ENCODE measurements at places on chromosomes 7 and 10.

DNA sequence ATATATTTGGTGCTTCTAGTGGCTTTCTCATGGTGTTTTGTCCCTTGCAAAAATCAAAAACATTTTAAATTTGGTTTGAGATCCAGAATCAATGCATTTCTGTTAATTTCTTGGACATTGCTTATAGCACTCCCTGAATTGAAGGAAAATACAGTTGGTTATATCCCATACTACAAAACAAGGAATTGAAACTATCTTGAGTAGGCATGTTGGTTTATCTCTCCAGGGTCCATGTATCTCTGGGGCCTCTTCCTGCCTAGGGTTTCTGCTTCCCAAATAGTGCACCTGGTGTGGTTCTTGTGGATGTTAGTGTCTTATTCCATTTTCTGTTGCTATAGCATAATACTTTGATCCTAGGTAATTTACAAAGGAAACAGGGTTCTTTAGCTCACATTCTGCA lies 212.4 kb downstream of the CAMK1D start:
- DNase-seq = no peak

DNA sequence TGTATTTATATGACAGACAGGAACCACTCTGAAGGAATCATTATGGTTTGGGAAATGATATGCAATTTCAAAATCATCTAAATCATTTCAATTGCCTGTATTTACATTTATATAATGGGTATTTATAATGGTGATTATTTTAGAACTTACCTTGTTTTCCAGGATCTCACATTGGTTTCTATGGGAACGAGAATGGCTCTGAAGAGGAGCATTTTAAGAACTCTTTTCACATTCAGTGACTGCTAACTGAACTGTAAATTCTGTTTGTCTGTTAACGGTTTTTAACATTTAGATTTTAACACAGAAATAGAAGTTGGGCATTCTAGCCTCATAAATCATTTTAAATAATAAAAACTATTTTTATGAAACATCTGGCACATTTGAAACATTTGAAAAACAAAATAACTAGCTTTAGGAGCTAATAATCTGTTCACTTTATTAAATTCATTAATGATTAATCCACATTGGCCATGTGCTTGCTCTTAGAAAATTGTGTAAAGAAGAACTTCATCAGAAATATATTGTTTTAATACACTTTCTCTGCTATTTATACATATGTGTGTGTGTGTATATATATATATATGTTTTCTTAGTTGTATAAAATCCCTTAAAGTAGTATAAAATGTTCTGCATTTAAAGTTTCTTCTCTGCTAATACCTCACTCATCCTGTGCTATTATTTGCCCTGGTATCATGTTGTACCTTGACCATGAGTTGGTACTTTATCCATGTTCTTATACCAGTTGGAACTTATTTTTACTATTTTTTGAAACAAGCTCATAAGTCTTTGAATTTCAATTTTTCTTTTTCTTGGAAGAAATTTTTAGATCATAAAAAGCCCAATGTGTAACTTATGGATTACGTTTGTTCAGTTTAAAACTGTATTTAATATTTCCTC lies 8.7 kb upstream of the SEM1 start:
- no peak for DNase-seq

DNA sequence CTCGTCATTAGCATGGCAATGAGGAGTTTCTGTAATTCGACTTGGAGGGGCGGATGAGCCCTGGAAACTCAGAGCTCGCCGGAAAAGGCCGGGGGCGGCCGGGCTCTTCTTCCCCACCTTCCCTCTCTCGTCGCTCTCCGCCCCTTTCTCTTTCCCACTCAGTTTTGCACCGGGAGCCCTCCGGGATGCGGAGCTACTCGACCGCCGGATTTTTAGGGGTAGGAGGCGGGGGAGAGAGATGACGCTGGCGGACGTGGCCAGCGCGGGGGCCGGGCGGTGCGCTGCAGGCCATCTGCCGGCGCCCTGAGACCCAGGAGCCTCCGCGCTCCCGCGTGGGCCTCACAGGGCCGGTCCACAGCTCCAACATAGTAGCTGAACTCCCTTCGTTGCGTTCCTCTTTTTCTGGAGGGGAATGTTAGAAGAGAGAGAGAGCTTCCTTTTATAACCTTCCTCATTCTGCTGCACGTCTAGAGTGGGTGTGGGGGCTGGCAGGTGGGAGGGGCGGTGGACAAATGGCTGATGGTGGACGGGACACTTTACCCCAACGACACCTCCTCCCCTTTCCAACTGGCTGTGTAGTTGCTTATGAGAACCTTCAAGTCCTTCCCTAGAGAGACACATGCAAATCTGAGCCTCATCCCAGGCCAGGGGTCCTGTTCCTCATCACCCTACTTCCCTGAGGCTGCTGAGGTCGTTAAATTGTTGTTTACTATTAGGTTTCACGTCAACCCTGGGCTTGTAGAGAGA lies 1.1 kb upstream of the HOXA1 start:
- DNase-seq = no peak

DNA sequence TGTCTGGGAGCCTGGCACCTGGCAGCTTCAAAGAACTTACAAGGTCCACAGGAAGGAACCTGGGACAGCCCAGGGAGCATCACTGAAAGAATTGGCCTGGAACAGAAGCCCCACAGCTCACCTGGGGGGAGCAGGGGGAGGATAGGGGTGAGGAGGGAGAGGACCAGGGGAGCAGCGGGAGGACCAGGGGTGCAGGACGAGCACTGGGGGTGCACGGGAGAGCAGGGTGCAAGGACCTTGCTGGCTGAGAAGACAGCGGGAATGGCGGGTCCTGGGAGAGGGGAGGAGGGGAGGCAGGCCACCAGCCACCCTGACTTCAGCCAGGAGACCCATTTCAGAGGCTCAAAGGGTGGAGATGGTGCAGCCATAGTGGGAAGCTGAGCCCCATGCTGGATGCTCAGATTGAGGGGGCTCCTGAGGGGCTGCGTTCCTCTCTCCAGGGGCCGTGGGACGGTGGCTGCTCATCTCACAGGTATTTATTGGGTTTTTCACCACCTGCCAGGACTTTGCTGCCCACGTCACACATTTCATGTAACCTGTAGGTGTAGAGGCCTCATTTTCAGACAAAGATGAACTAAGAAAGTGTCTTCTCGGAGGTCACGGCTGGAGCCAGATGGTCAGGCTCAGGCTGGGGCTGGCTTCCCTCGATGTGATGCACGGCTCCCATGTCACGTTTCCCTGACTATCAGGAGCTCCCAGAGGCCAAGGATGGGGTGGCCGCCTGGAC lies 110.1 kb downstream of the WDR37 start:
- DNase-seq = no peak

- no peak for DNase-seq
Measured at GRCh38 chr7:148733496-148733895, 34.8 kb downstream of the CUL1 start.

GRCh38 chr10:114855776-114856543 lies 34.4 kb downstream of the FHIP2A start:
- DNase-seq = no peak

DNA sequence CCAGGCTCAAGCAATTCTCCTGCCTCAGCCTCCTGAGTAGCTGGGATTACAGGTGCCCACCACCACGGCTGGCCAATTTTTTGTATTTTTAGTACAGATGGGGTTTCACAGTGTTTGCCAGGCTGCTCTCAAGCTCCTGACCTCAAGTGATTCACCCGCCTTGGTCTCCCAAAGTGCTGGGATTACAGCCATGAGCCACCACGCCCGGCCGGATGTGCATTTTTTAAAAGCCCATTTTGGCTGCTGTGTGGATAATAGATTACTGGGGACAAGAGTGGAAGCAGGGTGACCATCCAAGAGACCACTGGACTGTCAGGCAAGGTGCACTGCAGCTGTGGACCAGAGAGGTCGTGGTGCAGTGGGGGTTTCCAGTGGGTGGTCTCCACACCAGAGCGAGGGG lies 21.4 kb downstream of the HKDC1 start:
- no peak for DNase-seq

DNA sequence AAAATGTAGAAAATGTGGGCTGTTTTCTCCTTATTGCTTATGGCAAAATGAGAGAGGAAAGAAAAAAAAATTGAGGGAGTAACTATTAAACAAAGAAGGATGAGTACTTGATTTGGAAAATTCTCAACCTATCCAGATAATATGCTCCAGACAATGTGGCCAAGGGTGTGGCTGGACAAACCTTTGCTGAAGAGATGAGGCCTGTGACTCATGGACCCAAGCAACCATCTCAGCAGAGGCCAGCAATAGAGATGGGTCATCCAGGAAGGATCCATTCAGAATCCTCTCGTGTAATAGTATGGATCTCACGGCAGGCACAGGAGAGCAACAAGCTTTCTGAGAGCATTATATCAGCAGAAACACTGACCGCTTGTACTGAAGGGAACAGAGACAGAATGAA lies 120.3 kb upstream of the CELF2 start:
- DNase-seq = no peak

GRCh38 chr7:146366938-146367337 lies 250.3 kb downstream of the CNTNAP2 start:
- no peak for DNase-seq

DNA sequence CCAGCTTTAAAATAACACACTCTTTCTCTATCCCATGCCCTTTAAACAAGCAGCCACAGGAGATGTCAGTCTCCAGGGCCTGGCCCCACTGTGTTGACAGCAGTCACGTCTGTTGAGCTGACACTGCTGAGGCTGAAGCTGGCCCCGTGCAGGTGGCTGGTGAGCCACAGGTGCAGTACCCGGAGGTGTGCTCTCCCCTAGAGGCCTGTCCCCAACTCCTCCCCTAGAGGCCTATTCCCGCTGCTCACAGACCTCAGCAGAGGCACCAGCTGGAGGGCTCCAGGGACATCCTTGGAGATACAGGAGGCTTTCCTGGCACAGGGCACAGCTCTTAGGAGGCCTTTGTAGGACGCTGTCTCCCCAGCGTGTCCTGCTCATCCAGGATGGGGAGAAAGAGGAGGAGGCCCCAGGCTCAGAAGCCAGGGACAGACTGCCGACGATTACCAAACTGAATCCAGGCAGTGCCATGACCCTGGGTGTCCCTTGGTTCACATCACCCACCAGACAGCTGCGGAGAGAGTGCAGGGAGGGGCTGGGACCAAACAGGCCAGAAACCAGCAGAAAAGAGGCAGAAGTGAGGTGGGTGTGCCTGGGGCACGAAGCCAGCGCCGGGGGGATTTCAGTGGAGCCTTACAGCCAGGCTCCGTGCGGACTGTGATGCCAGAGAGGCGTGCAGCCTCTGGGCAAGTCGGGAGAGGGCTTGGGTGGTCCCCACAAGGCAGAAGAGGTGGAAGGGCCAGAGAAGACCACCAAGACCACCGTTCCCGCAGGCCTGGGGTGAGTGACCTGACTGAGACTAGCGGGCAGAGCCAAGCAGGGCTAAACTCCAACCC lies 18.5 kb upstream of the TTYH3 start:
- no peak for DNase-seq

All from stimulated activated CD4-positive, alpha-beta T cell treated with anti-CD3 and anti-CD28 coated beads, Interleukin-1b, Interleukin-23, amount 100 ng/mL, for 1 hour (primary cell).